ENCODE measurements at places on chromosomes 4 and X. TPM values are rescaled to one million over a fixed set of nuclear protein-coding genes. Genes with fewer than 3 reads are reported as not detected.

ACSL1 gene
- 12.4 TPM for total RNA-seq

FAM47C gene
- not detected for total RNA-seq

CLGN gene
- not detected for total RNA-seq

CENPI gene
- total RNA-seq = 24.6 TPM

PAK3 gene
- total RNA-seq = not detected

NUDT6 gene
- total RNA-seq = 13.3 TPM

DNA sequence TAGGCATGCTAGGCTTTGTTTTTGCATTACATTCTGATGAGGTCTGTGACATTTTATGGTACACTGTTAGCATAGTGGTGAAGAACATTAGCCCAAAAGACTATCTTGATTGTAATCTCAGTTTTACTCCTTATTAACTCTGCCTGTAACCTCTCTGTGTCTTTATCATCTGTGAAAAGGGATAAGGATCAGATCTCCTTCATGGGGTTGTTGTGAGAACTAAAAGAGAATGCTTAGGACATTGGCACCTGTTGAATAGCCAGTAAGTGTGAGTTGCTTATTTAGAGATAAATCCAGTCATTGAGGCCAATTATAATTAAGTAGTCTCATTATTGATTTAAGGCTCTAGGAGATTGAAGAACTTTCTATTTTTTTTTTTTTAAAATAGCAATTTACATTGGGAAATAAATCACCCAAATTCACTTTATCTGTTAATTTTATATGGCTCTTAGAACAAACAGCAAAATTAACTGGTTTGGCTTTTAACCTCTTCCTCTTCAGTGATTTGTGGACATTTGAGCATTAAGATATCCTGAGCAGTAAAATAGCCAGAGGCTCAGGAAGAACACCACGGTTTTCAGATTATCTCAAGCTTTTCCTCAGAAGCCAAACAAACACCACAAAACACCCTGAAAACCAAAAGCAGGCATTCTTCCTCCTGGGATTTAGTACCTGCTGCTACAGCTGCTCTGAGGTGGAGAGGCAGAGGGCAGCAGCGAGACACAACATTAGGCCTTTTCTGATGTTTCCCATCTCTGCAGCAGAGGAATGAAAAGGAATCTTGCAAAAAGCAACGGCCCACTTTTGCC is 192.9 kb downstream of the ARHGAP10 start:
- no peak for DNase-seq

GRCh38 chr4:75892508-75892907 is 9.7 kb downstream of the PPEF2 start:
- no peak for DNase-seq

DNA sequence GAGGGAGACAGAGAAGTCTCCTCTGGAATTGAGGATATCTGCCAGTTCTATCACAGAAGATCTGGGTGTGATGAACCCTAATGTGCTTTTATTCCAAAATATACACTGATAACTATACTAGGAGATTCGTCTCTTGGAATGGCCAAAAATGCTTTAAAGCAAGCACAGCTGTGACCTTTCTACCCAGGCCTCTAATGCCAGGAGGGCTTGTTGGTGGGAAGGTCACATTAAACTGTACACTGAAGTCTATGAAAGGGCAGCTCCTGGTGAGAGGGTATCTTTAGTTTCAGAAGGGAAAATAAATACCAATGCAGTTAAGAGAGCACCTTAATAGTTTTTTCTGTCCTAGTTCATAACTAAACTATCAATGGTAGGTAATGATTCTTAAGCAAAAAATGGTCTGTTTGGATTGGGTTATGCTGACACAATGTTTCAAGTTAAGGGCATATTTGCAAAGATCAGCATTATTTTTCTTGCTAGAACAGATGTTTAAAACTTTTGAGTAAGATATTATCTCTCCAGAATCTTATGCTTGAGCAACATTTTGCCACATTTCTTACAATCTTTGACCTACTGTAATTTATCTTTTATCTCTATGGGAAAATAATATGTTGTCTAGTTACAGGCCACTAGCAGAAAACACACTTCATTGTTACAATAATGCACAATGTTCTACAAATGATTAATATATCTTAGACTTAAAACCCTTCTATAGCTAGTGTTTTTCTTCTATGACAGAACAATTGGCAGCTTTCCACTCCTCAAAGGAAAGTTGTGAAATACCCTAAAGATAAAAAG is 59.6 kb downstream of the SEC24D start:
- no peak for DNase-seq

- no peak for DNase-seq
Observed at GRCh38 chrX:130393451-130394074, 8.1 kb upstream of the GPR119 start.

DNA sequence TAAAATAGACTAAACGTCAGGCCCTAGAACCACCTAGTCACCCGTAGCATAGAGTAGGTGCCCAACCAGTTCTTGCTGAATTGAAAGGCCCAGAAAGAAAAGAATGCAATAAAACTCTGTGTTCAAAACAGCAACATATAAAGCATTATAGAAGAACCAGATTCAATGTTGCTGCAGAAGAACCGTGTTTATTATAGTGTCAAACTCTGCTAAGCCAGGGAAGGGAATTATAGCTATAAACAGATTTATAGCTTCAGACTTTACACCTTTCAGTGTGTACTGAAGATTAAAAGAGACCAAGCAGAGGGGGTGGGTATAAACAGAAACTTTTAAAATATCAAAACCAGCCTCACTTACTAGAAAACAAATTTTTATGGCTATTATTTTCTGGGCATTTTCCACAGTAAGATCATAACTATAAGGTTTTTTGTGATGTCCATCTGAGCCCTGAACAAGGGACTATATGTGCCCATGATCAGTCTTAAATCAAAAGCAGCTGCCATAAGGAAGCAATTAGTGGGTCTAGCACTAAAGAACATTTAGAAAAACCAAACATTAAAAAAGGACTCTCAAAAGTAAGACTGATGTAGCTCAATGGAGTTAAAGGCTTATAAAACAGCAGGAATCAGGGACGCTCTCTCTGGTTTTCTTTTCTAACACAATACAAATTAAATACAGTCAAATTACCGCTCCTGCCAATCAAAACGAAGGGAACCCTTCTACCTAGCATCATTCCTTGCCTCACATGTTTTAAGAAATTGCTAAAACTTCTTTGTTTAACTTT is 219.7 kb upstream of the ETNPPL start:
- DNase-seq = no peak

- no peak for DNase-seq
Observed at GRCh38 chr4:168647646-168648375, 151.0 kb downstream of the PALLD start.

GRCh38 chrX:52933976-52934703 is 24.2 kb downstream of the FAM156A start:
- DNase-seq = no peak

GRCh38 chr4:153008578-153009199 is 72.6 kb downstream of the FHDC1 start:
- DNase-seq = no peak

GRCh38 chrX:154987940-154988339 is 34.6 kb downstream of the F8 start:
- no peak for DNase-seq

DNA sequence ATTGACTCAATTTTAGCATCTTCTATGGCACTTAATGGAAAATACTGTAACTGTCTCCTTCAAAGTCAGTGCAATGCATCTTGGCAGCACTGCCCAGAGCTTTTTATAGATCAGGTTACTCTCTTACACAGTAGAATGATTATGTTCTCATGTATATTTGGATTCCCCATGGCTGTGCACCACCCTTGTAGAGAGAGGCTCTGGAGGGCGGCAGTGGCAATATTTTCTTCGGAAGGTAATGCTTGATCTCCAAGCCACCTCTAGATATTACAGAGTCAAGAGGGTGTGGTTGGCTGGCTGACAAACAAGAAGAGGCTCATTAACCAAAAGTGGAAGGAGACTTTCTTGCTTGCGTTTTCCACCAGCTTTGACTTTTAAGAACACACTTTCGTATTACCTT is 72.8 kb upstream of the ARSJ start:
- DNase-seq = no peak

DNA sequence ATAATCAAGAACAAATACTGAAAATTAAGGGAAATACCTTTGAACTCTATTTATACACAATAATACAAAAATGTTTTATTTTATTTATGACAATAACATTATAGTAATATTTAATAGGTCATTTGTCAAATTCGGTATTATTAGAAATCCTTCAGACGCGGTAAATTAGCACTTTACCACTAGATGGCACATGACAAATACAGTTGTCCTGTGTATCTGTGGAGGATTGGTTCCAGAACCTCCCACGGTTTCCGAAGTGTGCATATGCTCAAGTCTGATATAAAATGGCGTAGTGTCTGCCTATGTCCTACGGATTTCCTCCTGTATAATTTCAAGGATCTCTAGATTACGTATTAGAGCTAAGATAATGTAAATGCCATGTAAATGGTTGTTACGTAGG is 8.1 kb upstream of the LINC00632 start:
- no peak for DNase-seq

DNA sequence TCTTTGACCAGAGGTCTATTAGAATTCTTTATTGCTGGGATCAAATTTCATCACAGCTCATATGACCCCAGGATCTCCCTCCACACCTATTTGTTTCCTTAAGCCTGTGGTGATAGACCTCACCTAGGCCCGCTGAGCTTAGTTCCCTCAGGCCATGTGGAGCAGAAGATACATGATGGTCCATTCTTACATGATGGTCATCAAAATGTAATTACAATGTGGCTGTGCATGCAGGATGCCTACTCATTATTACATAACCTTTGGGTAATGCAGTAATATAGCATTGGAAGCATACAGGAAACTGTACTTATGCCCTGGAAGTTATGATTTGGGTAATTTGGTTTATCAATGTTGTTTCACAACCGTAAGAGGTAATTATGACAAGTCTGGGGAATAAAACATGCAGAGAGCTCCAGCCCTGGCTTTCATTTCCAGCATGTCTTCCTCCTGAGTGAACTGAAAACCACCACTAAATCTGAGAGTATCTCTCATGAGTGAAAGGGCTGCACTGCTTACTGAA is 67.0 kb upstream of the AGA start:
- DNase-seq = no peak

DNA sequence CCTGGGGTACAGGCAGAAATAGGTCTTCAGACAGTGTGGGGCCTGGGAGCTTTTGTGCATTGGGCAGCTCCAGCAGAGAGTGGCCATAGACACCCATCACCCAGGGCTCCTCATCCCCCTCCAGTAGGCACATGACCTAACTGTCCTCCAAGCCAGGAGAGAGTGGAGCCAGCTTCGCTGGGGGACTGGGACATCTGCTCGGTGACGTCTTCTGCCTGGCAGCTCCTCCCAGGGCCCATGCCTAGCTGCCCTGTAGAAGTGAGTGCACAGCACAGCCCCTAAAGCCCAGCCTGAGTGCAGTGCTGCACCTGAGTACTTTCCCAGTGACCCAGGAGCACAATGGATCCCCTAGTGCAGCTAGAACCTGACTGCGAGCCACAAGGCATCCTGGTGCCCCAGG is 279.7 kb upstream of the SLC7A11 start:
- no peak for DNase-seq

DNA sequence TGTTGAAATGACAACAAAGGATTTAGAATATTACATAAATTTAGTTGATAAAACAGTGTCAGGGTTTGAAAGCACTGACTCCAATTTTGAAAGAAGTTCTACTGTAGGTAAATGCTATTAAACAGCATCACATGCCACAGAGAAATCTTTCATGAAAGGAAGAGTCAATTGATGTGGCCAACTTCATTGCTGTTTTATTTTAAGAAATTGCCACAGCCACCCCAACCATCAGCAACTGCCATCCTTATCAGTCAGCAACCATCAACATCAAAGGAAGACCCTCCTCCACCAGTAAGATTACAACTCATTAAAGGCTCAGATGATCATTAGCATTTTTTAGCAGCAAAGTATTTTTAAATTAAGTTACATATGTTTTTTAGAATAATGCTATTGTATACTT is 54.6 kb upstream of the RAB9B start:
- no peak for DNase-seq

- DNase-seq = no peak
Observed at GRCh38 chr4:25271866-25272265, 38.0 kb downstream of the PI4K2B start.

DNA sequence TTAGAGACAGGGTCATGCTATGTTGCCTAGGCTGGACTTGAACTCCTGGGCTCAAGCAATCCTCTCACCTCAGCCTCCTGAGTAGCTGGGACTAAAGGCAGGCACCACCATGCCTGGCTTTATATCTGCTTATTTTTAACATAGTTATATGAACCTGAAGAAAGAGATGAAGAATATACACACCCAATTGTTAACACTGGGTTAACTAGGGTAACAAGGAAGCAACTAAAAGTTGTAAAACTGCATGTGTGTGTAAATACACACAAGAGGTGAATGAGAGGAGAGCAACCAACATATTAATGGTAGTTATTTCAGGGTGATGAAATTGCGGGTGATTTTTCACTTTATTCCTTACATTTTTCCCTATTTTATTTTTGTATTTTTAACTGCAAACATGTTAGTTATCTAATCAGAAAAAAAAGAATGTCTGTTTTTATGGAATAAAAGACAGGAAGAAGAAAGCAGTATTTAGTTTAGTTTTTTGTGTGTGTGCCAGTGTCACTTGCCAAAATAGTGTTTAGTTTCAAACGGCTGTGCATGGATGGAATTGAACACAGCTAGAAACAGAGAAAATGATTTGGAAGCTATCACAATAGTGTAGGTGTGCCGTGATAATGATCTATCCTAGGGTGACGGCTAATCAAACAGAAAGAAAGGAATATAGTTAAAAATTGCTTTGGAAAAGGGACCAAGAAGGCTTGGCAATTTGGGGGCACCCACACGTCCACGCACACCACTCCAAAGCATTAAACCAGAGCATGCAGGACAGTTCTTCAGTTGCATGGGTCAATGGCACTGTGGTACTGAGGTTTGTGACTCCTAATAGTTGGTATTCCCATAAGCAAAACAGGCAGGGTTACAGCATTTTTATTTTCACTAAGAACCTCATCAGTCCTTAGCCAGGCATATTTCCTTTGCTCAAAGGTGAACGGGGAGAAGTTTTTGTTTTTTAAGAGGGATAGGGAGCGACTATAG is 89.1 kb upstream of the KLHL13 start:
- DNase-seq = no peak

GRCh38 chr4:158313566-158313965 is 103.3 kb downstream of the TMEM144 start:
- DNase-seq = no peak

GRCh38 chr4:85854546-85854945 is 379.6 kb downstream of the ARHGAP24 start:
- no peak for DNase-seq

DNA sequence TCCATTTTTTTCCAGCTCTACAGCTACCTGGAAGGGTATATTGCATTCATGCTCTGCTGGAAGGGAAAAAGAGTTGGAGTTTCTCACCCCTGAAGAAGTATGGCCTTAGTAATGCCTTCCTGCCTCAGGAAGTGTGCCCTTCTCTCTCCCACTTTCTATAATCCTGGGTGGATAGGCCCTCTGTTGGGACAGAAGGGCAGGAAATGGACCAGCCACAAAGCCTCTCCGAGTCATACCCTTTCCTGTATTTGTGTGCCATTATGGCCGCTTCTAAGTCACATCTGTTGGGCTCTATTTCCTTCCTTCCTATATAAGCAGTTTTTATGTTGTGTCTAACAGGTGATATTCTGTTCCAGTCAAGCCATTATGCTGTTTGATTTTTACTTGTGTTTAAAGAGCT is 74.8 kb upstream of the SMARCA5 start:
- no peak for DNase-seq
